ENCODE measurements at places on chromosomes 1 and 21. TPM values are rescaled to one million over a fixed set of nuclear protein-coding genes. Genes with fewer than 3 reads are reported as not detected.

CHI3L1 gene
- 6.4 TPM for polyA plus RNA-seq

- DNase-seq: no peak
Measured at GRCh38 chr1:46204406-46204742, 1.2 kb downstream of the LURAP1 start.

- no peak for DNase-seq
Measured at GRCh38 chr1:159756397-159756796, 24.4 kb upstream of the DUSP23 start.

DNA sequence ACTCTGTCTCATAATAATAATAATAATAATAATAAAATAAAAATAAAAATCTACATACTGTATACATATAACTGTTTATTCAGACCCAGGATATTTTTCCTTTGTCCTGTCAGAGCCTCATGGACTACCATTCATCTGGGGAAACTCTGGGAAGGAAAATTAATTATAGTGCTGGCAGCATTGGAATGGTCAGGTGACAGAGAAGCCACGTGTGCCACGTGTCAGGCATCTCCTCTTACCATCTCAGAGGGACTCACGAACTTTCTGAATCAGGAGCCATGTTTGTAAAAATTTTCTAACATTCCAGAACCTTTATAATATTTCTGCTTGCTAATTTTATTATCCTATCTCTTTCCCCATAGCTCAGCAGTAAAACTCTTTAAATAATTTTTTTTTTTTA lies 97.8 kb upstream of the HNRNPU start:
- no peak for DNase-seq

- no peak for DNase-seq
Measured at GRCh38 chr1:21058035-21058793, 118.5 kb downstream of the EIF4G3 start.
